Activated CD4-positive, alpha-beta T cell treated with anti-CD3 and anti-CD28 coated beads, Interleukin-2, amount 50 U/mL, for 48 hours (primary cell): ENCODE measurements at places on chromosomes 16 and 17.

GRCh38 chr17:74757931-74758847 lies 9.8 kb downstream of the NHERF1 start:
- DNase-seq, result no peak

GRCh38 chr16:23768581-23768980 lies 13.8 kb downstream of the CHP2 start:
- no peak for DNase-seq

GRCh38 chr16:79839466-79840341 lies 239.2 kb upstream of the MAF start:
- no peak for DNase-seq

- peak; percentile 98 for DNase-seq
Observed at GRCh38 chr17:45148183-45149036, at the start of gene HEXIM1. HEXIM1 (plus strand) TSS chr17:45148475; CDS start chr17:45149191, 716 bp downstream.

GRCh38 chr17:40500709-40501108 lies 714 bp downstream of the TNS4 start:
- DNase-seq, result no peak

GRCh38 chr16:81718637-81719036 lies 60.5 kb upstream of the PLCG2 start:
- no peak for DNase-seq

- DNase-seq, result no peak
Observed at GRCh38 chr16:7246578-7246977, 86.1 kb upstream of the RBFOX1 start.

DNA sequence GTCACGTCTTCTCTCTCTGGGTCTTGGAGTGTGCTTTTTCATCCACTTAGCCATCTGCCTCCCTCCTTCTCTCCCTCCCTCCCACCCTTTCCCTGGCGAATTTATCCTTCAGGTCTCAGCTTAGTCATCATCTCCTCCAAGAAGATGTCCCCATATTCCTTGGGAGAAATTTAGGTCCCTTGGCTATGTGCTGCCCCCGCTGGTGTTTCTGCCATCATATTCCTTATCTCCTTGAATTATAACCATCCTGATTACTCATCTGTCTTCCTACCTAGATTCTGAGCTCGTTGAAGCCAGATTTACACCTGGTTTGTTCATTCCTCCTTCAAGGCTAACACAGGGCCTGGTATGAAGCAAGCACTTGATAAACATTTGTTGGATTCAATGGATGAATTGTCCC lies 5.0 kb downstream of the SEZ6L2 start:
- DNase-seq, result no peak

DNA sequence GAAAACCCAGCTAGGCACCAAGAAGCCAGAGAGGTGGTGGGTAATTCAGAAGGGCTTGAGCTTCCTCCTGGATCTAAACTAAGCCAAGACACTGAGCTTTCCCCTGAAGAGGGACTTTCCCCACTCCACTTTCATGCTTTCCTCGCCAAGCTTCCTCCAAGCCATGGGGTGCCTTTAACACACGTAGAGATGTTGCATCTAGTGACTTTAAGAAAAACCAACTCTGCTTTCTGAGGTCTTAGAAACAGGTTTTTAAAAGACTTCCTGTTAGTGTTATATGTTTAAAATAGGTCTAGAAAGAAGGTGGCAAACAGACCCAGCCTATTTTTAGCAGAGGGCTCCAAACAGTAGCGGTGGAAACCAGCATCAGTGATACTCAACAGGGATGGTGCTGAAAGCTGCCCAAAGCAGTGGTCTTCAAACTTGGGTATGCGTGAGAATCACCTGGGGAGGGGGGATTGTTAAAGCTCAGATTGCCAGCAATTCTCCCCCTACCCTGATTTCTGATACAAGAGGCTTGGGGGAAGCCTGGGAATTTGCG lies 585.6 kb downstream of the CDH13 start:
- DNase-seq, result no peak

GRCh38 chr16:2339521-2340484 lies 725 bp downstream of the ABCA3 start:
- DNase-seq, result peak; percentile 49

GRCh38 chr17:74760404-74761105 lies 12.1 kb downstream of the NHERF1 start:
- DNase-seq, result no peak

GRCh38 chr17:34886831-34887230 lies 74.4 kb downstream of the CCT6B start:
- no peak for DNase-seq

GRCh38 chr17:45143767-45144198 lies 4.5 kb upstream of the HEXIM1 start:
- peak; percentile 43 for DNase-seq

DNA sequence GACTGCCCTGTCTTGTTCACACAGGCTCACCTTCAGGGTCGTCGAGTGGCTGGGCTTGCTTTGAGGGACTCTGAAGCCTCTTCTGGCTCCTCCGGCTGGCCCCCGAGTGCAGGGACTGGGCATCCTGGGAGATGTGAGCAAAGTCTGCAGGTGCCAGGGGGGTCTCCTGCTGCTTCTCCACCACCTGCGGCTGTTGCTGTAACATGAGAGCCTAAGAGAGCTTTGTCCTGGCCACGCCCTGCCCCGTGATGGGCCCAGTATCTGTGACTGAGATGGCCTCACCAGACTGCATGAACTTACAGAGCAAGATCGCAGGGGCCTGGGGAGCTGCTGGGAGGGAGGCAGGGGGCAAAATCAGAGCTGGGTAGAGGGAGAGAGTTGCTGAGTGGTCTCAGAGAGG lies 12.5 kb downstream of the ERN2 start:
- no peak for DNase-seq

DNA sequence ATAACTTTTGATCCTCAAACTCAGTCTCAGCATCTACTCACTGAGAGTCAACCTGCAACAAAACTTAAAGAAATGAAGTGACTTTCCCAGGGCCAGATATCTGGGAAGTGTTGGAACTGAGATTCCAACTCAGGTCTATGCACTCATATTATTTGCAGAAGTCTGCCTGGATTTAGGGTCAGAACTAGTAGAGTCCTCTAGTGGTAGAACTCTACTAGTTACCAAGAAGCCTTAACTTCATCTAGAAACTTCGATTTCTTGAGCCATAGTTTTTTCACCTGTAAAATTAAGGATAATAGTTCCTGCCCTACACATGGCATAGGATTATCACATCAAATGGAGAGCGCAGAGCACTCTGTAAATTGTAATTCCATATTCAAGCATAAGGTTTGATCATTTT lies 23.4 kb upstream of the KRT24 start:
- DNase-seq, result no peak

GRCh38 chr16:6360641-6361040 lies 972.0 kb upstream of the RBFOX1 start:
- no peak for DNase-seq

DNA sequence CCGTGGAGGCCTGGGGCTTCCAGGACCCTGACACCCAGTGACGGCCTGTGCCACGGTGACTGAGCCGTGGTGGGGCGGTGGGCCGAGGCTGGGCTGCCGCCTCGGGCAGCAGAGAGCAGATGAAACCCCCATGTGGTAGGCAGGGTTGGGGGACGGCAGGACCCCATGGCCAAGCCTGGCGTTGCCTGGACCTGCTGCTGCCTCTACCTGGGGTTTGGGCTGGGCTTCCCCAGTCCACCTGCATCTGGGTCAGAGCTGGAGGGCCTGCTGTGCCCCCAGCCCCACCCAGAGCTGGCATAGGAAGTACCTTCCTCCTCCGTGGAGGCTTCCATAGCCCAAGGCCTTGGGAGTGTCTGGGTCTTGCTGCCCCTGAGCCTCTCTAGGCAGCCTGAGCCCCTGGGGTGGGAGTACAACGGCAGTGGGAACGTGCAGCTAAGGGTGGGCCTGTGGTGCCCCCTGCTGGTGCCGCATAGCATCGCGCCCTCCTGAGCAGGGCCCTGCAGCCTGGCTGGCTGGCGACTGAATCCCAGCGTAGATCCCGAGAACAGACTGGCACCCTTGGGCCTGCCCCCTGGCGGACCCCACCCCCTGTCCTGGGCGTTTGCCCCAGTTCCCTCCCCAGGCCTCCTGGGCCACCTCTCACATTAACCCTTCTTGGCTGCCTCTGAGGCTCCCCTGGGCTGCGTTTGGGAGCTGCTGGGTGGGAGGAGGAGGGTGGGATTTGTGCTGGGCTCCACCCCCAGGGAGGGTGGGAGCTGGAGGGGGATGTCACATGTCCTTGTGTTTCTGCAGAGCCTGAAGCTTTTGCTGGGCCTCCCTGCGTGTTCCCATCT lies 12.6 kb upstream of the ATP6V0C start:
- peak; percentile 85 for DNase-seq

GRCh38 chr17:45868276-45868675 lies 23.6 kb downstream of the SPPL2C start:
- no peak for DNase-seq

DNA sequence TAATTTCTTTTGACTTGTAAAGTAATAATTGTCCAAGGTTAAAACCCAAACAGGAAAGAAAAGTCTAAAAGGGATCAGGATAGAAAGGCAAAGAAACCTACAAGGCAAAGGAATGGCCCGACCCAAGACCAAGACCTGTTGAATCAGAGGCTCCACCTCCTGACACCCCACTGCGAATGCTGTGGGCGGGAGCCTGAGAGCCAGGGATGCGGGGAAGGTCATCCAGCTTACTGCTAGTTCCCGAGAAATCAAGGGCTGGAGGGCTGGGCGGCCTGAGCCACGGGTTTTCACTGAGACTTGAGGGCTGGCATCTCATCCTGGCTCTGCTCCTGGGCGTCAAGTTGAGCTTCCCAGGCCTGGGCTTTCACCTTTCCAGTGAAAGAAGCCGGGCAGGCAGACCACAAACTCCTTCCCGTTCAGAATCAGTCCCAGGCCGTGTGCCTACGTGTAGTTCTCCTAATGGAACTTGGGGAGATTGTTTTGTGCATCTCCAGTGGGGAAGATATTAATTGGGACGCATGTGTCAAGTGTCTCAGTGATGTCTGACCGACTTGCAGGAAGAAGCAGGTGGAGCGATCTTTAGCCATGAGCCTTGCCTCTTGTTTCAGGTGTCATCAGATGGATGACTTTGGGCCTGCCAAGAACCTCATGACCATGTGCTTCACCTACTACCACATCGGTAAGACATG lies 36.9 kb downstream of the CIBAR2 start:
- no peak for DNase-seq

DNA sequence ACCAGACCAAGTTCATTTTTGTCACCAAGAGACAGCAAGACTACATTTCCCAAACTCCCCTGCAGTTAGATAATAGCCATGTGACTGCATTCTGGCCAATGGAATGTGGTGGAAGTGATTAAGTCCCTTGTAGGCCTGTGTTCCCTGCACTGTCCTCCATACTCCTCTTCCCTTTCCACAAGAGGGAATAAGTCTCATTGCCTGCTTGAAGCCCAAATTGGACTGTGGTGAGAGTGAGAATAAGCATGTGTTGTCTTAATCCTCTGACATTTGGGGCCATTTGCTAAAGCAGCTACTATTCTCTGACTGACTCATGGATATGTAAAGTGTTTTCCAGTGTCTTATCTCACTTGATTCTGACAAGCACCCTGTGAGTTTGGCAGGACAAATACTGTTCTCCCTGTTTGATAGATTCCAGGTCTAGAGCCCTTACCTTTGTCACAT lies 20.7 kb downstream of the PIK3R6 start:
- DNase-seq, result no peak

DNA sequence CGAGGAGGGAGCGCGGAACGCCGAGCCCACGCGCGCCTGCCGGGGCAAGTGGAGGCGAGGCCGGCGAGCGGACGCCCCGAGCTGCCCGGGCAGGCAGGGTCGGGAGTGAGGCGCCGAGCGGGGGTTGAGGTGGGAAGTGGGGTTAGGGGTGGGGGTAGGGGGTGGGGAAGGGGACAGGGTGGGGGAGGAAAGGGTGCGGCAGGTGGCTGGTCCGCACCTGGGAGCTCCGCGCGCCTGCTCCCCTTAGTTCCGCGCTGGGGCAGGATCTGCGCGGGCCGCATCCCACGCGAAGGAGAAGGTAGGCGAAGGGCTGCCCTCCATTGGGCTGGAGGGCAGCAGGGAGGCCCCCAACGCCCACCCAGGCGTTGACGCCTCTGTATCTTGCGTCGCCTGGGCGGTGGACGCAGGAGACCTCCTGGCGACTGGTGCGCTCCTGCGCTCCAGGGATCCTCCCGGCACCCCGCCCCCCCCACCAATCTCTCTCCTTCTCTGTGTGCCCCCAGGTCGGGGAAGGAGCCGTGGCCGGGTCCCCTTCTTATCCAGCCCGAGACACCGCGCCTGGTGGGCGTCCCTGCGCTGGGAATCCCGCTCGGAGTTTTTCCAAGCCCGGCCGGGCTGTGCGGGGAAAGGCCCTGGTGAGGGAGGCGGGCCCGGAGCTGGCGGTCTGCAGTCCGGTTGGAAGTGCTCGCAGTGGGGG lies 51.3 kb upstream of the AMZ2 start:
- DNase-seq, result peak; percentile 25

- no peak for DNase-seq
Observed at GRCh38 chr16:24071666-24072360, 184.3 kb upstream of the CACNG3 start.

DNA sequence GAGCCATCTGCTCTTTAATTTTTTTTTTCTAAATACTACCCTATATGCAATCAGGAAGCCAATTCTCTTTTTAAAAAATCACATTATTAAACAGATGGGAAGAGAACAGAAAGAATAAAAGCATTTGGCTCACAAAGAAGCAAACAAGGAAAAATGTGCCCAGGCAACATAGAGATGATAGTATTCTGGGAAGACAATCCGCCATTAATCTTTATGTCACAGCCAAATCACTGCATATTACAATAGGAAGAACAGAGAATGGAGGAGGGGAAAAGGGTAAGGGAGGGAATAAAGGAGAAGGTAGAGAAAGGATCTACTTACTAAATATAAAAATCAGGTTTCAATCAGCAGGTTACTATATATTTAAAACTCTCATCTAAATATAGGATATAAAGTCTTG lies 34.3 kb downstream of the STAT5B start:
- DNase-seq, result no peak

DNA sequence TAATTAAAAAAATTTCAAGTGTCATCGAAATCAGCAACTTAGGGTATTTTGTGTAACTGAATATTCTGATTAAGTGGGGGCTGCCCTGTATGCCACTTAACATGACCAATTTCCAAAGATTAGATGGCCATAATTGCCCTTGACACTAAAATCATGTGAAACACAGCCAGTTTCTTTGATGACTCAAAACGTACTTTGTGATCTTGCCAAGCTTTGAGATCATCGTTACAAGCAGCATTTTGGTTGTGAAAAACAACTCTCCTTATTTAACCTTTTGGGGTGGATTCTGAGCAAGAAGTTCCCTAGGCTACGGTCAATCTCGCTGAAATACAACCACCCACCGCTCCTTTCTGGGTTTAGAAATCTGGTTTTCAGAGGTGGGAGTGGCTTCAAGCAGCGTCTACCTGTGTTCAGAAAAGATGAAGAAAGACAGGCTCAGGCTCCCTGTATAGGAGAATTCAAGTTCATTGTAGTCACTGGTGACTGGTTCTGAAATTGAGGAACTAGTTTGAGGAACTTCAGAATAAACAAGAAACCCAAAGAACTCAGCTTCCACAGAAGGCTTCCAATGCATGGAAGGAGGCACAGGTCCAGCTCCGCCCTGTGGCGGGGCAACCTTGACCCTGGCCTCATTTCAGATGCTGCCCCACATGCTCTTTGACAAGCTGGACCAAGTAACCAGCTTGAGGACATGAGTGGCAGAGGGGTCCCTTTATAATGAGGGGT lies 9.4 kb downstream of the MAP3K14 start:
- DNase-seq, result peak; percentile 71
